ENCODE measurements at places on chromosomes 7 and 10.

- no peak for DNase-seq
Measured at GRCh38 chr10:88213065-88213605, 349.7 kb downstream of the PTEN start.

DNA sequence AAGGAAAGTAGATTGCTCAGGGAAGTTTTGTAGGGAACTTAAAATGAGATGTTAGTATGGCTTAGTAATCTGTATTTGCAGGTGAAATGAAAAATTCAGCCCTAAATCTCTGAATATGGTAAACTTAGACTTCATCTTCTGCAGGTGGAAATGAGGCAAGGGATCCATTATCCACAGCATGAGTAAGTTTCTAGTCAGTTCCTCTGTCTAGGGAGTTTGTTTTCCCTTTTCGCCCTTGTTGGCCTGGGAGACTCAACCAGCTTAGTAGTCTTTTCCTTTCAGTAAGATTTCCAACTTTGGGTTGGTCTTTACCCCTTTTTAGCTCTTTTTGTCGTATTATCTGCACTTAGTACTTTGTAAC, 65.6 kb downstream of the ZEB1 start:
- no peak for DNase-seq

DNA sequence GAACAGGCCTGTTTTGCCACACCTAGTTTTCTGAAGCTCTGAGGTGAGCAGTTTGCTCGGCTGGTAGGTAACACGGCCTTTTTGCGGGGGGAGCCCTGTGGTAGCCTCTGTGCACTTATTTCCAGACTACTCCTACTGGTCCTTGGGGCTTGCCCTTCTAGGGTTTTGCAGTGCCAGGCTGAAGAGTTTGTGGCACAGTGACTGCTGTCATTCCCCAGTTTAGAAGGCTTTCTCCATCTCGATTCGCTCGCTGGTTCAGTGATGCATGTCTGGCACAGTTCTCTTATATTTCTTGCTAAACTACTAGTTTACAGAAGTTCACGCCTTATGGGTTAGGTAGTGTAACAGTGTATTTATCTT, 711 bp downstream of the KIF20B start:
- peak; percentile 10 for DNase-seq

DNA sequence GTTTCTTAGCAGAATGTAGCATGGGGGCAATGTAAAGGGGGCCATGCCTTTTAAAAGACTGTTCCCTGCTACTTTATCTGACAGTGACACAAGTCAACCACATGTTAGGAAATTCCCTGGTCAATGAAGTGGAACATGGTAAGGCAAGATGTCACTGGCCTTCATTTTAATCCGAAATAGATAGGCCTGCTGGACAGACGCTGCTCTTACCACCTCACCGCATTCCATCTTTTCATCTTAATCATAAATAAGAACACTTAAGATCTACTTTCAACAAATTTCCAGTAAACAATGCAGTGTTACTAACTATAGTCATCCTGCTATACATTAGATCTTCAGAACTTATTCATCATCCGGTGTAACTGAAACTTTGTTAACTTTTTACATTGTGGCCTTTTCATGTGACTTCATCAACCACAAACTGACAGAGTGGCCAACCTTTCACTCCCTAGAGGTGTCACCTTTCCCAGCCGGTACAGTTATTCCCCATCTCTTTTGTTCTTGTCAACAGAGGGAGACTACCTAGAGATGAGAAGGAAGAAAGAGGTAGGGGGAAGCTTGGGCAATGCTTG, 15.6 kb downstream of the ASB4 start:
- no peak for DNase-seq

- no peak for DNase-seq
Measured at GRCh38 chr10:104735036-104735756, 94.1 kb downstream of the SORCS3 start.

DNA sequence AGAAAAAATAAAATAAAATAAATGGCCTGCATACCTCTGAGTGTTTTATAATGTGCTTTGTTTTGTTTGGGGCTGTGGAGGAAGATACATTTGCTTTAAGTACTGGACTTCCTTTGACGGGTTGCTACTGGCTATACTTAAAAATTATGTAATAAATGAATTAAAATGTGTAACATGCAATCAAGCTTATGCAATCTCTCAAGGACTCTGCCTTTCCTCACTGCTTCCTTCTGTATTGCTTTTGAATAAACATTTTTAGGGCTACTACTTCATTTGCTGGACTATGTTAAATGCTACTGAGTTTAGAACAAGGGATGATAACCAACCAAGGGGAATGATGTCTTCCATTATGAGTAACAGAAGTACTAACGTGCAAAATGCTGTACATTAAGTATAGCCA, 91.6 kb downstream of the ETV1 start:
- DNase-seq: no peak

DNA sequence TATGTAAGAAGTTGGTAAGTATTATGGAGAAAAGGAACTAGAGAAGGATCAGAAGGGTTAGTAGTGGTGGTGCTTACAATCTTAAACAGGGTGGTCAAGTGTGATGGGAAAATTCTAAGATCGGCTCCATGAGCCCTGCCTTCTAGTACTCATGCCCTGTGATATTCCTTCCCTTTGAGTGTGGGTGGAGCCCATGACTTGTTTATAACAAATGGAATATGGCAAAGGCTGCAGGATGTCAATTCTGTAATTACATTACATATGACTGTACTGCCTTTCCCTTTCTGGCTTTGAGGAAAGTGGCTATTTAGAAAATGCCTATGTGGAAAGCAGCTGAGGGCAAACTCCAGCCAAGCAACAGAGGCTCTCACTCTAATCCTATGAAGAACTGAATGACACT, 309.6 kb downstream of the AGMO start:
- no peak for DNase-seq

DNA sequence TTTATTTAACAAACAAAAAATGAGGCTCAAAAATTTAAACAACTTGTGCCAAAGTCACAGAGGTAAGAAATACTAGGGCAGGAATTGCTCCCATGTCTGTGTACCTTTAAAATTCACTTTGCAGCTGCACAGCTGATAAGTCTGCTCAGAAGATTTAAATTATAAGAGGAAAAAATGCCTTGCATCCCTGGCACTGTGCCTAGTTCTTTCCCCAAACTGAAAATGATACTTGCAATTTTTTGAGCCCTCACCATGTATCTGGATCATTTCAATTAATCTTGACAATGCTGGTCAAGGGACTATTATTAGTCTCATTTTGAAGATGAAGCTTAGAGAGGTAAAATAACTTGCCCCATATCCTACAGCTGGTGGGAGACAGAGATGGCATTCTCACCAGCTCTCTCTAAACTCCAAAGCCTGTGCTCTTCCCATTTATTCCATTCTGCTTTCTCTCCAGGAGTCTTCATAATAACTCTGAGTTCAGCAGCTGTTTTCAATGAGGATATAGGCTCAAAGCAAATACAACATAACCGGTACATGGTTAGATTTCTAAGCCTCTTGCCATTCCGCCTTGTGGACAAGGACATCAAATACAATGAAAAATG, 350.5 kb upstream of the LRRTM3 start:
- DNase-seq: no peak

- DNase-seq: no peak
Measured at GRCh38 chr7:2802101-2802500, 42.0 kb downstream of the GNA12 start.

All from T-helper 22 cell (primary cell).